Activated CD4-positive, CD25-positive, alpha-beta regulatory T cell treated with anti-CD3 and anti-CD28 coated beads, Interleukin-2, amount 50 U/mL, for 24 hours (primary cell): ENCODE measurements at places on chromosomes 1 and 21.

- ATAC-seq = no peak
These were observed 520.4 kb upstream of the CXADR start for GRCh38 chr21:16992448-16992847.

- ATAC-seq = no peak
These were observed 635 bp upstream of the MMEL1 start for GRCh38 chr1:2633366-2633935.

DNA sequence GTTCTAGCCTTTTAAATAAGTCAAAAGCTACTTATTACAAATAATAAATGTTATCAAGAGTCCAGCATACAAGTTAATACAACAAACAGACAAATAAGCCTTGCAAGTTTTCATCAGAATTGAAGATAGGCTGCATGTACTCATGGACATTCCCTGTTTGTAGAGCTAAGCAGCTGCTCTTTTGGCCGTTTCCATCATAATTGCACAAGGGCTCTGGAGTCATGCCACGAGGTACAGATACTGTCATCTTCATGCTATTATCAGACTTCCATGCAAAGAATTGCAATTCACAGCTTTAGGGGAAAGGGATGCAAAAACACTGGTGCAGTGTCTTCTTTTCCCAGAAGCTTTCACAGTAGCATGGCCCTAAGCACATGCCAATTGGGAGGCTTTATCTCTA, 52.8 kb upstream of the TBX15 start:
- ATAC-seq = no peak

DNA sequence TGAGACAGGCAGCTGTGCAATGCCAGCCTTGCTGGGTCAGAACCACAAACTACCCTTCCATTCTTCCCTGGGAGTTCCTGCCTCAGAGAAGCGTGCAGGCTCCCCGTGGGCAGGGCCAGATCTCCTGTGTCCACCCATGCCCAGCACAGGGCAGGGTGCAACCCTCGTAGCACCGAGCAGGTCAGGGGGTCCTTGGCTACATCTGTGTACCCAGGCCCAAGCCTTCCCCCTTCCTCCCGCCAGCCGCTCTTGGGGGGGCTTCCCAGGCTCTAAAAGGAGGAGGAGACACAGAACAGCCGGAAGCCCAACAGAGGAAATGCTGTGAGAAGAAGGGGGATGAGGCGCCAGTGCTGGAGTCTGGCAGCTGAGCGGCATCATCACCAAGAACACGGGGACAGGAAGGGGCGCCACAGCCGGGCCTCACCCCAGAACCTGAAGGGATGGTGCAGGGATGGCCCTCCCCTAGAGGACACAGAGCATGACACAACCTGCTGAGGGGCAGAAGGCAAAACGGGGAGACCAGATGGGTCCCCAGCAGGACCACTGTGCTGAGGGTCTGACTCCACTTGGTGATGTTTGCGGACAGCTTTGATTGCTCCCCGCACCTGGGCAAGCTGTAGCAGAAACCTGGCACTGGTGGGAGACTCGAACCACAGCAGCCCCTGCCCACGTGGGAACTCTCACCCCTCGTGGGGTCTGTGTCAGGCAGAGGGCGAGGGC, 233.2 kb downstream of the NPHP4 start:
- ATAC-seq = no peak

DNA sequence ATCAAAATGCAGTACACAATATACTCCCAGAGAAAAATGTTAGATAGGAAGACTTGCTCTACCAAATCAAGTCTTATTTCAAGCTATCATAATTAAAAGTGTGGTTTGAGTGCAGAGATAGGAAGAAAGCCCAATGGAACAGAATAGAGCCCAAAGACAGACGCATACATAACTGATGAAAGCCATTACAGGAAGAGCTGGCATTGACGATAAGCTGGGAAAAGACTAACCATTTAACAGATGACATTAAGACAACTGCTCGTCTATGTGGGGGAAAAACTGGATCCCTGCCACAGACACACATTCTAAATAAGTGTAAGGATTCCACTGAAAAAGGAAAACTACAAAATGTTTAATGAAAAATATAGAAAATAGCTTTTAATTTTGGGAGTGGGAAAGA, 85.5 kb downstream of the NGF start:
- ATAC-seq = no peak

DNA sequence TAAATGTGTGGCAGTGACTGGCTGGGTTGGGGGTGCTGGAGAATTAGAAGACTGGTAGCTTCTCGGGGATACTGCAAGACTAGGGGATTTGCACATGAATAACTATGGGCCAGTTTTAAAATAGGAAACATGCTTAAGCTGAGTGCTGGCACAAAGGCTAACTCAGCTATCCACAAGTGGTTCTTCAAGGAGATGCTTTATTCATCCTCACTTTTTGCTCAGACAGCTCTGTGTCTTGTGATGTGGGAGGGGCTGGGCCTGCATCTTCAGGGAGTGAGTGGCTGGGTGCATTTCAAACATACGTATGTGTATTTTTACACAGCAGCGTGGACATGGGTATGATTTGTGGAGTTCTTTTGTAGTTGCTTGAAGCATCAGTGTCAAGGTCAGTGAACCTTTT, 2.3 kb downstream of the COQ8A start:
- no peak for ATAC-seq

- ATAC-seq = no peak
These were observed 113.0 kb downstream of the CRYAA start for GRCh38 chr21:43281661-43282357.

DNA sequence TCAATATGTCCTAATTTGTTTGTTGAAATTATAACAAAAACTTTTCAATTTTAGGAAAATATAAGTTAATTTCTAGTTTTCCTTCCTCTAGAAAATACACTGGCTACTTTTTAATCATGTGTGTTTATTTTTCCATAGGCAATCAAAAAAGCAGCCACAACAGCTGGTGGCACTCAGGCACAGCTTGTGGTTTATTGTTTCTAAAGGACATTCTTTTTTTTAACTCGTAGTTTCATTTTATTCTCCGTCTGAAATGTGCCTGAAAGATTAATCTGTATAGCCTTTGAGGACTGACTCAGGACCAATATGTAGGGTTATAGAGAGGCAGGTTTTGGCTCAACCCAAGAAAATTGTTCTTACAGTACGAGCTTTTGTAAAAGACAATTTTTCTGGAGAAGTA, 20.7 kb upstream of the STX12 start:
- no peak for ATAC-seq

DNA sequence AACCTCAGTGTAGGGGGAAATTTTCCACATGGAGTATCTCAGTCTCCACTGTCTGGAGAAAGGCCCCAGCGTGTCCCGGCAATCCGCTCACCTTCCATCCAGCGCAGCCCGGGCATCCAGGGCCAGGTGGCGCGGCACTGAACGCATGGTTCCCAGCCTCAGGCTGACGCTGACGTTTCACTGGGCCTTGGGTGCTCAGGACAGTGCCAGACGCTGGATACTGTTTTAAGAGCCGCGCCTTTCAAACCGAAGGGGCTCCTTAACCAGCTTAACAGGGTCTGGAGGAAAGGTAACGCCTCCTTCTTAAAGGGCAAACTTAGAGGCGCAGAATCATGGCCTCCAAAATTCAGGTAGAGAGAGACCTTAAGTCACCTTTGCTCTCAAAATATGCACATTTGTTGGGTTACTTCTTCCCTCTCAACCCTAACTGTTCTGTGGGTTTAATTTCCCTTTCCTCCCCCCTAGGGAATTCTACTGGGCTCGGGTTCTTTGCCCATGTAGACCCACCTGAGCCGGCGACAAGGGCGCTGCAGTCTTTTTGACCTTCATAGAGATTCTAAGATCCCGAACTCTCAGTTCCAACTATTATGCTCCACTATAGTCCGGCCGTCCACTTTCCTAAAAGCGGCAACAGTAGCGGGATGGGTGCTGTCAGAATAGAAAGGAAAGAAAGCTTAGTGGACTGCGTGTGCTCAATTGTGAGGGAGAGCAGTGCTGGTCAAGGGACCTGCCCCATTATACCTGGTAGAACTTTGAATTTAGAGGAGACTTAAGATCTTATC, 3.5 kb upstream of the LHX9 start:
- ATAC-seq = no peak

DNA sequence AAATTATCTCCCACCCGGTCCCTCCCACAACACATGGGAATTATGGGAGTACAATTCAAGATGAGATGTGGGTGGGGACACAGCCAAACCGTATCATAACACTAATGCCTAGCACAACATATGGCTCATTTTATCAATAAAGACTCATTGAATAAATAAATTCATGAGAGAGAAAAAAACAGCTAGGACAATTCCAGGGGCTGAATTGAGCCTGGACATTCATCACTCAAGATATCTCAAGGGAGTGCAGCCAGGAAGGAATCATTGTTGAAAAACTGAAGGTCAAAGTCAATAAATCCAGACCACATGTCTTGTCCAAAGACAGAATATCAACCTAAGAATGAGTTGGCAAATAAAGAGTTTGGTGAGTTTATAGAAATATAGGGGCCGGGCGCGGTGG, 644.1 kb downstream of the PLPP3 start:
- ATAC-seq = no peak

DNA sequence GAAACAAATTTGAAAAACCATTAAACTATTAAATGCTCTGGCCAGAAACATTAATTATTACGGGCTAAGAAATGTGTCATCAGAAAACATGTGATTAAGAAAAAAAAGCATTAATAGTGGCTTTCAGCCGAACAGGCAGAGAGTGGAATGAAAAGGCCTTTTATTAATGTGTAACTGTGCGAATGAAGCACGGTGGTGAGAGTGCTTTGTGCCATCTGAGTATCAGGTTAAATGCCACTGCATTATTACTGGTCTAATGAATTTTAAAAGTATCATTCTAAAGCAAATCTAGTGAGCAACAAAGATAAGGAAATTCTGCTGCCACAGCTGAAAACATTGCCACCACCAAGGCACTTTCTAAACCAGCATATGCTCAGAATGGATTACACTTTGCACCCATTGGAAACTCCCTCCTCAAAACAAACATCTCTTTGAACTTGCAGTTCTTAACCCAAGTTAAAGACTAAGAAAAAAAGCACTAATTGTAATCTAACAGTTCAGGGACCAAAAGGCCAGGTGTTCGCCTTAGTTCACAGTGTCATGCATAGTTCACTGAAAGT, 30.0 kb upstream of the SSX2IP start:
- no peak for ATAC-seq

DNA sequence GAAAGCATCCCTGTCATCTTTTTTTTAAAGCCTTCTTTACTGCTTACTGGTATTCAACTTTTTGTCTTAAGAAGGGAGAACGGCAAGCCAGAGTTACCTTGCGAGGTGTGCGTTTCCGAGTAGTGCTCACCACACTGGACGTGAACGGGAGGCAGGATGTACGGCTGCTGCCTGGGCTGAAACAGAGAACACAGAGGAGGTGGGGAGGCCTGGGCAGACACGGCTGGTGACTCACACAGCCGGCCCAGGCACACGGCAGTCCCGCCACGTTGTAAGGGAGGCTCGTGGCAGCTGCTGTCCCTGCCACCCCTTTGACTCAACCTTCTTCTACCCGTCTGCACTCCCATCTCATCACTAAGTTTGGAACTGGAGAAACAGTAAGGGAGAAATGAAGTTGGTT, 105.8 kb downstream of the SMYD2 start:
- ATAC-seq = peak; percentile 60

- ATAC-seq = no peak
These were observed 3.1 kb downstream of the NUAK2 start for GRCh38 chr1:205318231-205318991.

DNA sequence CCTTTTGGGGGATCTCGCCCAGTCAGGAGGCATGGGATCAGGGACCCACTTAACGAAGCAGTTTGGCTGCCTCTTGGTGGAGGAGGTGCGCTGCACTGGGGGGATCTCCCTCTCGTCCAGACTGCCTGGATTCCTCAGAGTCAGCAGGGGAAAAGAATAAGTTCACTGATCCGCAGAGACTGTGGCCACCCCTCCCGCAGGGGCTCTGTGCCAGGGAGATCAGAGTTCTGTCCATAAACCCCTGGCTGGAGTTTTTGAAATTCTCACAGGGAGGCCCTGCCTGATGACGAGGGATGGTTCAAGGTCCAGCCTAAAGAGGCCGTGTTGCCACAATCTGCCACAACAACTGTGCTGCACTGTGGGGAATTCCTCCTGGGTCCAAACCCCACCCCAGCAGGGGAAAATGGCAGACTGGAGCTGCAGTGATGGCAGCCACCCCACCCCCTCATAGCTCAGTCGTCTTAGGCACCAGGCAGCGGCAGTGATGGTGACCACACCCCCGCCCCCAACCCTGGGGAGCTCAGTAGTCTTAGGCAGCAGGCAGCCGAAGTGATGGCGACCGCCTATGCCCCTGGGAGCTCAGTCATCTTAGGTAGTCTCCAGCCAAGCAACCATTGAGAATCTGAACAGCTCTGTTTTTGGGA, 273.8 kb upstream of the USP25 start:
- no peak for ATAC-seq

GRCh38 chr21:17733209-17733608, 85.9 kb downstream of the C21orf91 start:
- no peak for ATAC-seq

DNA sequence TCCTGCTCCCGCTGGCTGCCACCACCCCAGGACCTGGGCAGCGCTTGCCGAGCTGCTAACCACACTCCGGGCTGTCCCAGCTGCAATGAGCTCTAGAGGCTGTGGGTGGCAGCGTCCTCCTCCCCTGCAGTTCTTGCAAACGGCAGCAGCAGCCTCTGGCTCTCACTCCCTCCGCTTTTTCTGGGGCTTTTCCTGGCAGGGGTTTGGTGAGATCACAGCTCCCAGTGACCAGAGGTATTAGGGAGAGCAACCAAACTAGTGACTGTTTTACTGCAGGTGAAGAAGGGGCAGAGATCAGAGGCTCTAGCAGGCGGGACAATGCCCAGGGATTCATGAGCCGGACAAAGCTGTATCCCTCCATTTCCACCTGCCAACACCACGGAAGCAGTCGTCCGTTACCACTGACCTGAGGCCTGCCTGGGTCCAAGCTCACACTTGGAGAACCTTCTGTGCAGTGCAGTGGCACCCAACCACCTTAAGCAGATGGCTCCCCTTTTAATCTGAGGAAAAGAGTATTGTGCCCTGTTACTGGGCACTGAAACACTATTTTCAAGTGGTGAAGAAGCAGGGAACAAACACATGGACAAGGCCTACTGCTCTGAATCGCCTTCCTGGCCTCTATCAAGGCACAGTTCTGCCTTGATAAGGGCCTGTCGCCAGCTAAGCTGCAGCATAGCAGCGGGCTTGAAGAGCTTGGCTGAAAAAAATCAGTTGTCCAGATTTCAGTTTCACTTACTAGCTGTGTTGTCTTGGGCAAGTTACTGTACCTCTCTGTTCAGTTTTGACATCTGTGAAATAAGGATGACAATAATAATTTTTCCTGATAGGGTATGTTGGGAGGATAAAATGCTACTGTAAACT, at the start of gene F5:
Gene F5, minus strand, starts transcription at position 87 of the 861 bp plus-strand sequence. CDS start 95 bp downstream, outside the sequence.
- ATAC-seq = peak; percentile 84

DNA sequence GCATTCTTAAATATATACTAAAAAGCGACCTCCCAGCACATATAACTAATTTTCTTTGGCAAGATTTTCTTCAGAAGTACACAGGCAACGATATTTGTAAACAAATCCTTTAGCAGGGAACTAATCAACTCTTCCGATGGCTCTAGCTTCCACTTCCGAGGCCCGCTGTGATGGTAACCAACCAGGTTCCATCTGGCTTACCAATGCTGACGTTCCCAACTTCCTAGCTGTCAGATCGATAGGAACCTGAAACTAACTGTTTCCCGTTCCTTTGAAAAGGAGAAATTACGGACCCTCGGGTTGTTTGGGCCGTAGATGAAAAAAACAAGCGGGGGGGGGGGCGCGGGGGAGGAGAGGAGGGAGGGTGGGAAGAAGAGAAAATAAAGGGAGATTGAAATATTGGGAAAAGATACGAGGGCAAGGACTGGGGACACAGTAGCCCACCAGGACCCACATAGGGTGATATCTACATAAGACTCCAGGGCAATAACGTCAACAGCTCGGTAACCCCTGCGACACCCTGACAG, 513 bp downstream of the GTF2B start:
- peak; percentile 18 for ATAC-seq
